ENCODE measurements at places on chromosomes 1 and 21.

GRCh38 chr1:37940299-37940947 is 6.4 kb downstream of the INPP5B start:
- no peak for DNase-seq

GRCh38 chr21:18951271-18952038 is 547.9 kb upstream of the TMPRSS15 start:
- no peak for DNase-seq

DNA sequence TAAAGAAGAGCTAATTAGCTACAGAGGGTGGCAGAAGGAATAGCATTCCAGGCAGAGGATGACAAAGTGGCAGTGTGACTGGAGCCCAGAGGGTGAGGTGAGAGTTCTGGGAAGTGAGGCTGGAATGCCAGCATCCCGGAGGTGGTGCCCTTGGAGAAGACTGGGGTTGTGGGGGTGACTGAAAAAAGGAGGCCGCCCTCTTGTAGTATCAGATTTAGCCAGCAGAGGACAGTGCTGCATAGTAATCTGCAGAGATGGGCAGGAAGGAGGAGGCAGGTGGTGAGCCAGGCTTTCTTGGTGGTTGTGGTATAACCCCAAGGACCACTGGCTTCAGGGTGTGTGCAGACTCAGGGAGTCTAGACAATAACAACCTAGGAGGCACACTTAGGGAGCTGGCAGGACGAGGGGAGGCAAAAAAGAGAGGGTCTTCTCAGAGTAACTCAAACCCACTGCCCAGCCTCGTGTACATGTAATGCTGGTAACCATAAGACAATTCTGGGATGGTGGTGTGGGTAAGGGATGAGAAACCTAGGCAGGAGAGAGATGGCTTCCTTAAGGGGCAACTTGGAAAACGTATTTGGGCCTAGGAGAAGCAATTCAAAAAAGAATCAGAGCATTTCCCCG is 30.5 kb downstream of the MROH7 start:
- peak; percentile 29 for DNase-seq

- DNase-seq, result no peak
Measured at GRCh38 chr1:203147376-203147775, 19.9 kb downstream of the ADORA1 start.

DNA sequence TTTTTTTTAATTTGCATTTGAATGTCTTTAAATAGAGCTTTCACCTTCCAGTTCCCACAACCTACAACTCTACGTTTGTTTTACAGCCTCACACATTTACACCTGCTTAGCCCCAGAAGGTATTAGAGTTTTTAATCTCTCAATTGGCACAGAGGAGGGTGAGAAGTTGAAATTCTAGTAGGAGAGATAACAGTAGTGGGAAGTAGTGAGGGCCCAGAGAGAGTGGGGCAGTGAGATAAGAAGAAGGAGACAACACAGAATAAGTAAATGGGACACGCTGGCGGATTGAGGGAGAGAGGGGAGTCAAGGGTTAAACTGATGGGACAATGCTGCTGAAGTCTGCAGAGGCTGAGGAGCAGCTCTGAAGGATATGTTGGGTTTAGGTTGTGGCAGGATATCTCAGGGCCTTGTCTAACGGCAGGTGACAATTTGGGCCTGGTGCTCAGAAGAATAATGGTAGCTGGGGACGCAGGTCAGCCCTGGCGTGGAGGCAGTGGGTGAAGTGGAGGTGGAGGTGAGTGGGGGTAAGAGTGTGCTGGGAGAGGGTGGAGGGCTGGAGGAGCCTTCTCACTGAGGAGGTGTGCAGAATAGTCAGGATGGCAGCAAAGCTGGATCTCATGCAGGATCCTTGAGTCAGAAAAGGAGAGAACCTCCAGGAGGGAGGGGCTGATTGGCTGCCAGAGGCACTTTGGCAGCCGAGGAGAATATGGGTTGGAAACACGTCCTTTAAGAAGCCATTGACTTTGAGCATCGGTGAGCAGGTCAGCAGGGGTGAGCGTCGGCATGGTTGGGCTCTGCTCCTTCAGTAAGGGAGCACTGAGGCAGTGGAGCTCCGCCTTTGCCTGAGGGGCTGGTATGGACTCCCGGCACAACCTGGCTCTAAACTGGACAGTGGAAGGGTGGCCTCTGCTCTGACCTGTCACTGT is 72.9 kb downstream of the SYT6 start:
- no peak for DNase-seq

GRCh38 chr1:34426325-34426896 is 249.7 kb downstream of the C1orf94 start:
- DNase-seq, result no peak

DNA sequence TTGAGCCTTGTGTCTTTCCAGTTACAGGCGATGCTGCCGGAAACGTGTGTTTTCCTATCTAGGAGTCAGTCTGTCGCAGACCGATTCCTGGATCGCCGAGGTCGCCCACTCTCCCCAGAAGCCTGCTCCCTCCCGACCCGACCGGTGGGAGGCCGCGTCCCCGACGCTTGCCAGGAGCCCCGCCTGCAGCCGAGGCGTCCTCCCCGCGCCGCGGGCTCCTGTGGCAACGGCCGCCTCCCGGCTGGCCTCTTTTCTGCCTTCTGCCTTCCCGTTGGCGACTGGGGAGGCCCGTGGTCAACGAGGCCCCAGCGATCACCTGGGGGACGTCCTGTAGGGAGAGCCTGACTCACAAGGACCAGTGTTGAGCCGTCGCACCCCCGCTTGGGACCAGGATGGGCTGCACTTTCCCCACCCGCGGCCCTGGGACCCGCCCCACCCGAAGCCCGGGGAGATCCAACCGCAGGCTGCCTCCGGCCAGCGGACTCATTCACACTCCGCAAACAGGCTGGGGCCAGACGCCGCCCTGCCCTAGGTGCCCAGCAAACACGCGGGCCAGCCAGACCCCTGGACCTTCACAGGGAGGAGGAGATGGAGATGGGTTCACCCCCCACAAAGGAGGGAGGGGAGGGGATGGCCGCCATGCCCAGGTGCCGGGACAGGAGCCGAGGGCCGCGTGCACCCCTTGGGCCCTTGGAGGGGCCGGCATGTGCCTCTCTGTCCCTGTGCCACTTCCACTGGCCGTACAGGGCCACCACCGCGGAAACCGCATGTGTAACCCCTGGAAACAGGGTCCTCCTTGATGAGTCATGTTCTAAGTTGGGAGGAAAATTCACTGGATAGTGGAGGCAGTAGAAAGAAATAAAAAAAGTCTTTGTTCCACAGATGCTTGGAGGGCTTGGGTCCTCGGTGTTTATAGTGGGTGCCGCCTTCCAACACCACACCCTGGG is 7.2 kb upstream of the COL6A1 start:
- DNase-seq, result no peak

GRCh38 chr1:203525685-203526084 is 31.7 kb downstream of the OPTC start:
- no peak for DNase-seq

DNA sequence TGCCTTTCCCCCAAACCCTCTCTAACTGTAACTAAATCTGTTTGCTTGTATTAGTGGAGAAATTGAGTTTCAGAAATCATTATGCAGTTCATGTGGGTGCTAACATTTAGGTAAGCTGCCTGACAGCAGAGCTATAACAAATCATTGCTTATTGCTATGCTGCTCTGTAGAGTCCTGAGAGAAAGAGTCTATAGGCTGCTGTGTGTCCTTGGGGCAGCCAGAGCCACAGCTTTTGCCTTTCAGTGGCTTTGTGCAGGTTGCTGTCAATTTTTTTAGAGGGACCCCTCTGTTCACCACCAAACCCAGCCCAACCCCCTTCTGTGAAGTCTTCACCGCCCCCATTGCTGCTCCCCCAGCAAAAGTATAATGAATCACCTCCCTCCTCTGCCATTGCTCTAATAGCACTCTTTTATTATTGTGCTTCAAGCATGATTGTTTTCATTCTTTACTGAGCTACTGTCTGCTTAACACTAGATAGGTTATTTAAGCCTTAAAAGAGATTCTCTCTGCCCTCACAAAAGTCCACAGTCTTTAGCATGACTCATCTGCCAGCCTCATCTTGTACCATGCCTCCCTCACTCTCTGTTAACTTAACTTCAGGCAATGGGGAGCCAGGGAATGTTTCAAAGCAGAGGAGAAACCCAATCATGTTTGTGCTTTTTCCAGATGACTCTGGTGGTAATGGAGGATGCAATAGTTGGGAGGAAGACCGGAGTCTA is 38.6 kb downstream of the DIRAS3 start:
- no peak for DNase-seq

- DNase-seq, result no peak
Measured at GRCh38 chr1:78649628-78650027, at the start of gene IFI44. Gene IFI44 (plus strand): TSS chr1:78649831. CDS start chr1:78650196, 365 bp downstream.

GRCh38 chr21:41895643-41896493 is 16.7 kb upstream of the PRDM15 start:
- no peak for DNase-seq

DNA sequence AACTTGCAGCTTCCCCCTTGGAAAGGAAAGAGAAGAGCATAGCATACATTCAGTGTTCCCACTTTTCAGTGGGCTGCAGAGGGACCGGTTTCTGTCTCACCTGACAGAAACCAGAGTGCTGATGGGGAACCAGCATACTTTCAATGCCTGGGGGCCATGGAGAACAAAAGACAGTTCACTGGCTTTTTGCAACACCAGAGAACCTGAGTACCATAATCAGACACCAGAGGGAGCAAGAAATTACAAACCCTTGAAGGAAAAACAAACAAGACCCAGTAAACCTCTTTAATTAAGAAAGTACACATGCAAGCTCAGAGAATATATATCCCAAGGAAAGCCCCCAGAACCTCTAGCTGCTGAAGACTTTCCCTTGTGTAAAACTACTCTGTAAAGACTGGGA is 51.1 kb downstream of the CSMD2 start:
- DNase-seq, result peak; percentile 15

GRCh38 chr1:51270751-51271150 is 34.7 kb downstream of the RNF11 start:
- DNase-seq, result no peak

DNA sequence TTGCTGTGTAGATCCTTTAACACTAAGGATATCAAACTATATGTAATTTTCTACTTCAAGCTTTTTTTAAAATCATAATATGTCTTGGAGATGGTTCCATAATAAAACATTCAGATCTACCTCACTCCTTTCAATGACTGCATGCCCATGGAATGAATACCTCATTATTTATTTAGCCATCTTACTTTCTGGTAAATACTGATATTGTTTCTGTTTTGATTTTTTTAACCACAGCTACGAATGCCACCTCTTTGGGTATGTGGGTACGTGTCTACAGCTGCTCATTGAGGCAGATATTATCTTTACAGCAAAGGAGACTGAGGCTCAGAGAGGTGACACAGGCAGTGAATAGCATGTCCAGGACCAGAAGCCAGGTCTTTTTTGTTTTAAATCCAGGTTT is 215.7 kb downstream of the ST6GALNAC3 start:
- no peak for DNase-seq

DNA sequence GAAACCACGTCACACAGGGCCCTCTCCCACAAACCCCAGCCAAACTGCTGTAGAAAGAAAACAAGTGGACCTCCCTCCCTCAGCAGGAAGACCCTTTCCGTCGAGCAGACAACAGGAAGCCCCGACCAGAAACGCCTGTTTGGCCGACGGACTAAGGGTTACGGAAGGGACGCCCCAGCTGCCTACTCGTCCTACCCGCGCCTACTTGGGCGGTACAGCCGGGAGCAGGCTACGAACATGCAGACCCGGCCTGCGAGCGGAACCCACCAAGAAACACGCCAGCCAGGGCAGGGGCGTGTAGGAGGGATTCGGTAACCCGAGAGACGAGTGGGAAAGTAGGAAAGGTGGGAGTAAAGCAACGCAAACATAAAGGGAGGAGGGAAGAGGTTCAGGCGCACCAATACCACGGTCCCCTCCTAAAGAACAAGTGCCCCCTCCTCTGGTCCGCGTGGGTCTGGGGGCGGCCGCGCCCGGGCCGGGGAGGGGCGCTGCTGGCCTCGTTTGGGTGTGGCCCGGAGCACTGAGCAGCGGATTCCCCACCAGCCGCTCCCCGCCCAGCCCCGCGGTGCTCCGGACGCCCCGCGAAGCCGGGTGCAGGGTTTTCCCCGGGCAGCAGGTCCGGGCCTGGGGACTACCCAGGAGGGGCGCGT is 450 bp downstream of the S100A10 start:
- no peak for DNase-seq

DNA sequence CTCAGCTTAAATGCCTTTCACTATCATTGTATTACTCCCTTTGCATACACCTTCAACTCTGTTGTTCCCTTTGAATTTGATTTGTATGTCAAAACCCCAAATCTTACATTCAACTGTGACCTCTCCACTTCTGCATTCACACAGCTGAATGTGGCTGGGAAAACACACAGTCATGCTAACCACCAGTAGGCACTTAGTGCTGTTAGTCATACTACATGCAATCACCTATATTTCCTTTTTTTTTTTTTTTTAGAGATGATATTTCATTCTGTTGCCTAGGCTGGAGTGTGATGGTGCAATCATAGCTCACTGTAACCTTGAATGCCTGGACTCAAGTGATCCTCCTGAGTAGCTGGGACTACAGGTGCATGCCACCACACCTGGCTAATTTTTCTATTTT is 16.2 kb downstream of the BTBD8 start:
- no peak for DNase-seq

DNA sequence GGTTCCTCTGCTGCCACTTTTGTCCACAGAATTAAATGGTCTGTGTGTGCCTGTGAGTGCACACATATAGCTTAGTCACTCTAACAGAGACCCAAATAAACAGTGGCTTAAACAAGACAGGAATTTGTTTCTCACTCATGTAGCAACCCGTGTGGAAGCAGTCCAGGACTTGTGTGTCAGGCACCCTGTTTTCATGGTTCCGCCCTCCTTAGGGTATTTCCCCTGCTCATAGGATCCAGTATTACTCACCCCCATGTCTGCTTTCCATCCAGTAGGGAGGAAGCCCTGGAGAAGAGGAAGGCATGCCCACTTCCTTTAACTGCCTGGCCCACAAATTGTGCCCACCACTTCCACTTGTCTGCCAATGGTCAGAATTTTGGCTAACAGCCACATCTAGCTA is 41.3 kb upstream of the TACSTD2 start:
- DNase-seq, result no peak

GRCh38 chr1:36599828-36600227 is 117.1 kb upstream of the CSF3R start:
- no peak for DNase-seq

GRCh38 chr1:184907500-184907899 is 66.8 kb downstream of the NIBAN1 start:
- DNase-seq, result no peak

- no peak for DNase-seq
Measured at GRCh38 chr21:28375708-28376385, 616.8 kb downstream of the LTN1 start.

- DNase-seq, result peak; percentile 66
Measured at GRCh38 chr1:164617377-164618201, 58.6 kb downstream of the PBX1 start.

Data from NCI-H2227 treated with DMSO at 0.1 percent for 48 hours (cell line).